ENCODE measurements at places on chromosomes 1 and 21.
A peak's percentile ranks its signal among the peaks of the same experiment; 100 is the strongest.

DNA sequence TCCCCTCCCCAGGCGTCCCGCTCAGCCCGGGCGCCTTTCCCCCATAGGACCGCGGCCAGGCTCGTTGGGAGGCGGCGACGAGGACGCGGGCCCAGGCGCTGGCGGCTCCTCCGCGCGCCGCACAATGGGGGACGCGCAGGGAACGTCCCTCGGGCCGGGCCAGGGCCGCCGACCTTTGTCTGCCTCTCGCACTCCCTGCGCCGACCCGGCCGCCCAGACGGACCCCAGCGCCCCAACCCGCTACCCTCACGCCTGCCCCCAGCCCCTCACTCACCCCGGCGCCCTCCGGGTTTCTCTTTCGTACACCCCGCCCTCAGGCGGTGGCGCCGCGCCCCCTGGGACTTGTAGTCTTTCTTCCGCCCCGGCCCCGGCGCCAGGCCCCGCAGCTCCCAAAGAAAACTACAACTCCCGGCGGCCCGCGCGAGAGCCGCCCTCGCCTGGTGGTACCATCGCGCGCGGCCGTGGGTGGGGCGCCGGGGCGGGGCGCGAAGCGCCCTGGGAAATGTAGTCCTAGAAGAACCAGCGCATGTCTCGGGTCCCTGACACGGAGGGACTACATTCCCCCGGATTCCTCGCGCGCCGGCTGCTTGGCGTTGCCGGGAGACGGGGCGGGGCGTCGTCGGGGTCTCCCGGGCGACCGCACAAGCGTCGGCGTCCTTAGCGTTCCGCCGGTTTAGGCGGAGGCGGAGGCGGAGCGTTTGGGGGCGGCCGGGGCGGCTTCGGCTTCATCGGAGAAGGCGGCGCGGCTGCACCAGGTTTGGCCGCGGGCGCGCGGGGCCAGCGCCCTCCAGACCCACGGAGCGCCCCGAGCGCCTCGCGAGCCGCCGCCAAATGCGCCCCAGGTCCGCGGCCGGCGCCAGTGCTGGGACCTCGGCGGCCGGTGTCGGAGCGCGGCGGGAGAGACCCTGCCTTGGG lies at the start of gene C1orf159:
Gene C1orf159, minus strand, starts transcription at position 304 of the 915 bp plus-strand sequence. CDS start 24,546 bp downstream, outside the sequence.
- DNase-seq = peak; percentile 94

- no peak for DNase-seq
Measured at GRCh38 chr1:154256686-154257085, 15.7 kb upstream of the HAX1 start.

GRCh38 chr1:87155170-87155569 lies 173.5 kb upstream of the LMO4 start:
- no peak for DNase-seq

DNA sequence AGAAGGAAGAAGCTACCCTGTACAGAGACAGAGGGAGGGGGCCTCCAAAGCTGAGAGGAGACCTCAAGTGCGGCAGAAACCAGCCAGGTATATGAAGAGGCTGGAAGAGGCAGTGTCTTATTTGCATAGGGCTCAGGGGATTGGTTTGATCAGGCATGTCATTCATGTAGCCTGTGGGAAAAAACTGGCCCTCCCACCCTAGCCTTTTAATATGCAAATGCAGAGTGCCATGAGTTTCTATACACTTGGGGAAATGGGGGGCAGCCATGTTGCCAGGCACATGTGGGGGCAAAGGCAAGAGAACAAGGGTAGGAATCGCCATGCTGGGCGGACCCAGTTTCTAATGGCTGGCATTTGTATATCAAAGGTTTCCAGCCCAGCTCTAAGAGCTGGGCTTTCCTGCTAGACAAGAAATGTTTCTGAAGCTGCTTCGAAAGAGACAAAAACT lies 172.7 kb downstream of the RASAL2 start:
- no peak for DNase-seq

GRCh38 chr1:54577612-54578011 lies 29.6 kb downstream of the ACOT11 start:
- no peak for DNase-seq

DNA sequence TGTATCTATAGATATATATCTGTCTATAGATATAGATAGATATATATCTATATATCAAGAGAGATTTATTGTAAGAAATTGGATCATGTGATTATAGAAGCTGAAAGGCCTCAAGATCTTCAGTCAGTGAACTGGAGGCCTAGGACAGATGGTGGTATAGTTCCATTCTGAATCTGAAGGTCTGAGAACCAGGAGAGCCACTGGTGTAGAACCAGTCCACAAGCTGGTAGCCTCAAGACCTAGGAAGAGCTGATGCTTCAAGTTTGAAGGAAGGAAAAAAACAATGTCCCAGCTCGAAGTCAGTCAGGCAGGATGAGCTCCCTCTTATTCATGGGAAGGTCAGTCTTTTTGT lies 213.2 kb upstream of the JUN start:
- DNase-seq = no peak

GRCh38 chr21:44275041-44275440 lies 10.6 kb upstream of the AIRE start:
- DNase-seq = no peak

- DNase-seq = no peak
Measured at GRCh38 chr1:111202366-111202706, 1.9 kb upstream of the DENND2D start.

- DNase-seq = no peak
Measured at GRCh38 chr1:64470665-64471217, 812 bp downstream of the CACHD1 start.

DNA sequence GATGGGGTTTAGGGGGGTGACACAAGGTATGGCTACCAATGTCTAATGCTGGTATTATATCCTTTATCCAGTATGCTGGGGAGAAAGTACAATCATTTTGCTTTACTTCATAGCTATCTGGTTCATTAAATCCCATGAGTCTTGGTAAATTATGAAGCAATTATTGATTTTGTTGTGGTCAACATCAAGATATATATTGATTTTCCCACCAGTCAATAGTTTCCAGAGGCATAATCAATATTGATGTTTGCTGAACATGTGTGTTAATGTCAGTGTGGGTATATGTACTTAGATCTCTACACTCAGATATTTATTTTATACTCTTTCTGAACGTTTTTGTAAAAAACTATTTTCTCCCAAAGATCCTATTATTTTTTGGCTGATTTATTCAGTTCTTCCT lies 155.5 kb downstream of the BACH1 start:
- no peak for DNase-seq

- no peak for DNase-seq
Measured at GRCh38 chr1:81876901-81877733, 76.4 kb downstream of the ADGRL2 start.

GRCh38 chr1:119816407-119816806 lies 5.1 kb upstream of the REG4 start:
- DNase-seq = no peak

- DNase-seq = no peak
Measured at GRCh38 chr1:116869611-116870010, 40.1 kb upstream of the PTGFRN start.

GRCh38 chr1:78497201-78497600 lies 6.4 kb downstream of the PTGFR start:
- no peak for DNase-seq

- no peak for DNase-seq
Measured at GRCh38 chr1:16980473-16981268, at the start of gene MFAP2. Gene MFAP2 (minus strand): TSS chr1:16980620. CDS start chr1:16978273, 2,347 bp downstream.

DNA sequence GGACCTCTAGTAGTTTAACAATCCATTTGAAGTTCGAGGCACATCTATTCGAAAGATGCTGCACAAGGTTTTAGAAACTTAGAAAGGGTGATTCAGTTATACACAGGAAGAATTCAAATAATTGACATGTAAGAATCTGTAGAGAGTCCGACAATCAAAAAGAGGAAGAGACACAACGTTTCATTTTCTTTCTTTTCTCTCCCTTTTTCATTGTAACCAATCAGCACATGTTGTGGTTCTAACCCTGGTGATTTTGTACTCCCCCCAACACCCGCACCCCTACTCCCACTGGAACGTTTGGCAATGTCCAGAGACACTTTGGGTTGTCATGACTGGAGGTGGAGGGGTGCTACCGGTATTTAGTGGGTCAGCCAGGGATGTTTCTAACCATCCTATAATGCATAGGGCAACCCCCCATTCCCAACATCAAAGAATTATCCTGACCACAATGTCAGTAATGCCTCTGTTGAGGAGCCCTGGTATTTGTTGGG lies 4.9 kb downstream of the TGFB2 start:
- no peak for DNase-seq

- no peak for DNase-seq
Measured at GRCh38 chr1:164256456-164256855, 302.5 kb upstream of the PBX1 start.

DNA sequence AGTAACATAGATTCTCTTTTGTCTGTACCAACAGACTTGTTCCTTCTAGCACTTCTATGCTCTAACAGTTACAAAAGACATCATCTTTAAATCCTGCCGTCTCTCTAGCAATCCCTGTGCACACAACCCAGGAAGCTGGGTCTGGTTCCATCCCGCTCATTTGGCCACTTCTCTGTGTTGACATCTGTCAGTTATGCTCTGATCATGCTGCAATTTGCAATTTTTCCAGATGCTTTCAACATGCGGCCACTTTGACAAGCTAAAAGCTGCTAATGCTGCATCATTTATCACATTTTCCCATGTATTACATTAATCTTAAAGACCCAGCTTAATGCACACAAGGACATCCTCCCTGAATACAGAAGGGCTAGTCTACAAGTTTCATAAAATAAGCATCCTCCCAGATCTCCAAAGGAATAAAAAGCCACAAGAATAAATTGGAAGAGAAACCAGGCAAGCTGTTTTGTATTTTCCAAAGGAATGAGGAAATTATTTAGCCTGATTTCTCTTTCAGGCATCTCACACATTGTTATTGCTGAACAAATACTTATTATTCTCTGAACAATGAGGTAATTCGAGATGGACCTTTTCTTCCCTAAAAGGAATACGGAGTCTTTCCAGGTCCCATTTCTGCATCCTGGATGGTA lies 19.0 kb upstream of the LRRC52 start:
- DNase-seq = no peak

DNA sequence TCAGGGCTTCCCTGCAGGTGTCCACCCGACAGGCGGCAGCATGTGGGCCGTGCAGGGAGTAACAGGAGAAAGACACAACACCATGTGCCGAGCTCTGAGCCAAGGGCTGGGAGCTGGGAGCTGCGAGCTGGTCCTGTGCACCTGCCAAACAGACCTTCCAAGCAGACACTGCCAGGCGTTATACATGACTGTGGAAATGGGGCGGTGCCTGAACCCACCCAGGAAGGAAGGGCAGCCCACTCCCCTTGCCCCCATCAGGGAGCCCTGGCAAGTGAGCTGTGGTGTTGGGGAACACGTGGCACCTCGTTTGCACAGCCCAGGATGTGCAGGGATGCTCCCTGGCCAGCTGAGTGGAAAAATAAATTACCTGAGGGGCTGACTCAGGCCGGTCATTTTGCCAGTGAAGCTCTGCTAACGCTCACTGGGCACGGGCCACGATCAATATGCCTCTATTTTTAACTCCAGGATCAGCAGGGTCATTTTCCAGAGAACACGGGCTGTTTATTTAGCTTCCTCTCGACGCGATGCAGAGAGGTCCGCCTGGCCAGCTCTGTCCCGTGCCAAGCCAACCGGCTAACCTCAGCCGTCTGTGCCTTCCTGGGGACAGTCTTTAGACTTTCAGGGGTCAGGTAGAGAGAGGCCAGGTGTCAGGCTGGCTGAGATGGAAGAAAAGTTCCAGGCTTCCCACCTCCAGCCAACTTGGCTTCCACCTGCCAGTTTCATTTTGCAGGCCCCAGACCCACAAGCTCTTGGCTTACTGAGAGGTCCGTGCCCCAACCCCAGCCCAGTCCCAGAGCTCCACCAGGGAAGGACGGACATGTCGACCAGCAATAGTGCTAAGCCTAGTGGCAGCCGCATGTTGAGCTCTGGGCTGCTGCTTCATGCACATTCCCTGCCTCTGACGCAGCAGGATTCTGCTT lies 196.7 kb upstream of the VAMP3 start:
- no peak for DNase-seq

- DNase-seq = no peak
Measured at GRCh38 chr1:46484783-46485490, 4.7 kb upstream of the DMBX1 start.

DNA sequence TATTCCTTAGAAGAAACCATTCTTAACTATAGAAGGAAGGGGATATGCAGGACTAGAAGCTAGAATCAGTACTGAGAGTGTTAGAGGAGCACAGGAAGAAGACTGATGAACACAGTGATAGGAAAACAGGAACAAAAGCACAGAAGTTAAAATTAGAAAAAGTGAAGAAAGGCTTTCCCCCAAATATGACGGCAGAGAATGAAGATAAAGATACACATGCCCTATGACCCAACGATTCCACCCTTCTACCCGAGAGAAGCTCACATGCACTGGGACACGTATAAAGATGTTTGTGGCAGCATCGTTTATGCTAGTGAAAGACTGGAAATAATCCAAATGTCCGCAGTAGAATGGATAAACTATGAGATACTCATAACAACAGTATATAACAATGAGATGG lies 74.2 kb downstream of the DTL start:
- no peak for DNase-seq

GRCh38 chr1:236144446-236145150 lies 2.3 kb downstream of the GPR137B start:
- no peak for DNase-seq

GRCh38 chr1:234751678-234752077 lies 141.7 kb upstream of the IRF2BP2 start:
- no peak for DNase-seq

GRCh38 chr1:239428120-239428710 lies 41.8 kb downstream of the CHRM3 start:
- DNase-seq = no peak

- no peak for DNase-seq
Measured at GRCh38 chr1:181239086-181239485, 150.6 kb downstream of the IER5 start.

DNA sequence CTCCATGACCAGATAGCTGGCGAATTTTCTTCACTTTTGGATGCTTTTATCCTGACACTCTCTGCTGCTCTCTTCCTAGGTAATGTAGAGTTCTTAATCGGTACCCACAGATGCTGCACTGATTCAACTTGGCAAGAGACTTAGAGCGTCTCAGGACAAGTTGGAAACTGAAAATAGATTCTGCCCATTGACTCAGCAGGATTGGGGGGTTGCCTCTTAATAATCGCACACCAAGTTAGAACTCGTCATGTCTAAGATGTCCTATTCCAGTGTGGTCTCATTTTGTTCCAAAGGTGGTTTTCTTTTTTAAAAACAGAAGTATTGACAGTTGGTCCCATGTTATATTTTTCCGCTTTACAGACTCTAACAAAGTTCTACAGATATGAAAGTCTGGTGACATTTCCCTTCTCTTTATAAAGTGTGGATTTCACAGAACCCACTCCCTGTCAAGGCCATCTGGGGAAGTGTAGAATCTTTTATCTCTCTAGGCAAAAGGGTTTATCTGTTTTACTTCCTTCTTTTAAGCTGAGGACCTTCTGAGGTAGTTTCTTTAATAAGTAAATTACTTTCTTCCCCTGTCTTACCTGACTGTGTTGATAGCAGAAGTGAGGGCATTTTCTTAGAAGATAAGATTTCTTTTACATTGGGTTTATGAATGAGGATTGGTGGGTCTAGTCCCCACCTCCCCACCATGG lies 12.1 kb upstream of the DIPK1A start:
- DNase-seq = no peak

DNA sequence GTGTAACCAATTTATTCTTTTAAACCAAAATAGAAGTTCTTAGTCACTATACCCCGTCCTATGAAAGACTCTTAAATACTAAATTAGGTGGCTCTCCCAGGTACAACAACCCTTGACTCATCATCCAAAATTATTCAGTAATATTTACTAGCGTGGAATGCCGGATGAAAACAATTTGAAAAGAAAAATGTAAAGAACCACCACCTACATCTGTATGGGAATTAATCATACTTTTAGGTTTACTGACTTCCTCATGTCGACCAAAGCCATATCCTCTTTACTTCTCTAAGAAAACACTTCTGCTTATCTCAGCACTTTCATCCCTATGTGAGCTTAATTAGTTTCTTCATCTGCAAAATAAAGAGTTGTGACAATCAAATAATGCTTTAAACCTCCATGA lies 139.6 kb downstream of the AKT3 start:
- DNase-seq = no peak
